Stimulated activated CD8-positive, alpha-beta memory T cell treated with anti-CD3 and anti-CD28 coated beads, Interleukin-7, amount 100 ng/mL, for 4 hours (primary cell): ENCODE measurements at places on chromosomes 1 and 21.

DNA sequence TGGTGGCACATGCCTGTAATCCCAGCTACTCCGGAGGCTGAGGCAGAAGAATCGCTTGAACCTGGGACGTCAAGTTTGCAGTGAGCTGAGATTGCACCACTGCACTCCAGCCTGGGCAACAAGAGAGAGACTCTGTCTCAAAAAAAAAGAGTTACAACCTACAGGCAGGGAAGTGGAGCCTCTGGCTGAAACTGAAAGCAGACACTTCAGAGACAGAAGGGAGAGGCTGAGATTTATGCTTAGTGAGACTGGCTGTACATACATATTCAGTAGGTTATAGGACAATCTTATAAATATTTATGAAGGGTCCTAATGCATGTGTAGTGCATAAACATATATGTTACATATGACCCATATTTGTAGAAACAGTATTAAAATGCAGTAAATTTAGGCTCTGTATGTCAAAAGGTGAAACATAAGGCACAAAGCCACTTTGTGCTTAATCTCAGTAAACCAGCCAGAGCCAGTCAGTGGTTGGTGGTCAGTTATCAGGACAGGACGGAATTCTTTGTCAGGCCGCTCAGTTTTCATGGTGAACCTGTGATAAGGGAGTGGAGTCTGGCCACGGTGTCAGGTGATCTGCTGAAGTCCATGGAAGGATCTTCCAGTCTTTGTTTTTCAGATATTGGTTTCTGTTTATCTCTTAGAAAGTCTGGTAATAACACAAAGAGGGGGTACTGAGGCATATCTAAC is 13.7 kb downstream of the RHEX start:
- DNase-seq = no peak

DNA sequence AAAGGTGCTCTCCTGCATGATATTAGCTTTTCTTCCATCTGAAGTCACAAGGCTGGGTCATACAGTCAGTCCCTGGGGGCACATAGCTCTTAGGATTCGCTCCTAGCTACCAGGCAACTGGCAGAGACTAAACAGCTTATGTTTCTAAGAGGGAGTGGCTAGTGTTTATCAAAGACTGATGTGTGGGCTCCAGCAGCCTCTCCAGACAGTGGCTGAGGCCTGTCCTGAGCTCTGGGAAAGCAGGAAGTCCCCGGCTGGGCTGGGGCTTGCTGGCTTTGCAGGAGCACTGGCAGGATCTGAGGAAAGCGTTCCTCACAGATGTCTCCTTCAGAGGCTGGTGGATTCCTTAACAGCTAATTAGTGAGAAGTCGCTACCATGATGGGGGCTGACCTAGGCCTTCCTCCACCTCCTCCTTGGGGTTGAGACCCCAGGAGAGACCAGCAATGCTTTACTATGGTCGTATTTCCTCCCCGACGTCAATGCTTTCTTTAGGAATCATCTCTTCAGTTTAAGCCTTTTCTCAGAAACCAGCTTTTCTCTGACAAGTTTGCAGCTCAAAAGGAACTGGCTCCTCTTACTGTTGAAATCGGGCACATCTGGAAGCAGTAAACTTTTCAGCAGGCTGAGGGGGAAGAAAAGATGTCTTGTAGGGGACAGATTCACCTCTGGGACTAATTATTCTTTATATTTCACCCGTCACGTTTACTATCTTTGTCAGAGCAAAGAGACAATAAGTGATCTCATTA is 33.5 kb upstream of the HHAT start:
- no peak for DNase-seq

GRCh38 chr1:186512698-186513457 is 52.0 kb upstream of the PDC start:
- DNase-seq = no peak

DNA sequence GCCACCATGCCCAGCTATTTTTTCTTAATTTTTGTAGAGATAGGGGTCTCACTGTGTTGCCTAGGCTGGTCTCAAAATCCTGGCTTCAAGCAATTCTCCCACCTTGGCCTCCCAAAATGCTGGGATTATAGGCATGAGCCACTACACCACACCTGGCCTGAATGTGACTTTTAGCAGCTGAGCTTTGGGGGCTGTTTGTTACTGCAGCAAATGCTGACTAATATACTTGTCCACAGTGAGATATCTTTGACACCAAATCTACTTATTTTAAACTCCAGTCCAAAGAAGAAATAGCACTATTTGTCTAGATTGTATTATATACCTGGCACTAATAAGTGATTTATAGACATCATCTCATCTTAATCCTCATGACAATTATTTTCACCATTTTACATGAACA is 30.5 kb downstream of the LRRC52 start:
- no peak for DNase-seq

DNA sequence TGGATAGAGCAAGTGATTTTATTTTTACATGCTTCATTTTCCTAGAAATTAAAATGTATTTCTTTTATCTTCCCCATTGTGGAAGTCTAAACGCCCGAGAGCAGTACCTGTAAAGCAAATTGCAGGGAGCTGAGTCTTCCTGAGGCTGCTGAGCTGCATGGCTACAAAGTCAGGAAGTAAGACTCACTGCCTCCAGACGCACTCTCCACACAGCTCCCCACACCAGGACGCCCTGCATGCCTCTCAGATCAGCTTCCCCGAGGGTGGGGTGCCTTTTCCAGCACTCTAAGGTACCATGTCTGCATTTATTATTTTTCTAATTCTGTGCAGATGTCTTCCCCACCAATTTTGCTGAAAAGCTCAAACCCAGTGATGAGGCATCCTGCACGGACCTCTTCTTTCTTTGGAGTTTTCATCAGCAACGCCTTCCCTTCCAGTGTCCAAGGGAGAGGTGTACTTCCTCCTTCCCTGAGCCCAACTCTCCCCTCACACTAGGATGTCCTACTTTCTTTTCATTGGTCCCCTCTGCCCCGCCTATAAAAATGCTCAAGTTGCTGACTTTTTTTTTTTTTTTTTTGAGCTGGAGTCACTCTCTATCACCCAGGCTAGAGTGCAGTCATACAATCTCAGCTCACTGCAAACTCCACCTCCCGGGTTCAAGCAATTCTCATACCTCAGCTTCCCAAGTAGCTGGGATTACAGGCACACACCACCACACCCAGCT is 114.7 kb downstream of the PCNX2 start:
- DNase-seq = no peak

DNA sequence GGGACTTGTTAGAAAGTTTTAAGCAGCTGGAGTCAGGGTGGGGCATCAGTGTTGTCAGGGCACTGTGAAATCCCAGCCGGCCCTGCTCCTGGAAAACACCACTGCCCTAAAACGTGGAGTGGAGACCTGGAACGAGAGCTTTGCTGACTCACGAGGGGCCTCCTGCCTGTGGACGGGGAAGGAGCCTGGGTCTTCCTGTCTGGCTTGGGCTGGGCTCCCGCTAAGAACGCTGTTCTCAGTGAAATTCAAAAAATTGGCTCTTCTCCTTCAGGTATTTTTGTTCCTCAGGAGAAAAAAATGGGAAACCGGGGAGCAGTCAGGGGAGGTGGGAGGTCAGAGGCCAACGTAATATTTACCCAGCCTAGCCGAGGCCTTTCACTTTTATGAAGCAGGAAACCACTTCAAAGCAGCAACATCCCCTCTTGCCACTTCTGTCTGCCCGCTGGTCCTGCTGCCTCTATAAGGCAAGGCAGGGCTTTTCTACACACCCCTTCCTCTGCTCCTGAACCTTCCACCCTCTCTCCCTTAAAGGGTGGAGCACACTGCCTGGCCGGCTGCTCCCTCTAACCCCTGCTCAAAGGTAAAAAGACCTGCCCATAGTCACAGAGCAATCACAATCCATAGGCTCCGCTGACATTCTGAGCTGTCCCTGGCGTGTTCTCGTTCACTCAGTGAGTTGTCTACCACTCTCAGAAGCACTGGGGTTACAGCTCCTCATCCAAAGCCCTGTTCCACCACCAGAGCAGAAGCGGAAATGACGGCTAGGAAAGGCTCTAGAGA is 8.0 kb downstream of the PLXNA2 start:
- DNase-seq = no peak

DNA sequence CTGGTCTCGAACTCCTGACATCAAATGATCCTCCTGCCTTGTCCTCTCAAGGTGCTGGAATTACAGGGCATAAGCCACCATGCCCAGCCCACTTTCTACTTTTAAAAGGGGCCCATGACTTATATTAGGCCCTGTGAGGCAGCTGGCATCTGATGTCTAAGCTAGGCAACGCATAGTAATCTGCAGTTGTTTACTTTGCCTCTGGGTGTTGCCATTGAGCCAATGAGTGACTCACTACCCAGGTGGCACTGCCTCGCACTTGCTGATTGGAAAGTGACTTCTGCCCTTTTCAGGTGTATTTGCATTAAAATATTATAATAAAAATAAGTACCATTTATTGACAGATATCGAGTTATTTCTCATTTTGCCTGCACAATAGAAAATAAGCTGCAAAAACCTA is 84.9 kb downstream of the KIF14 start:
- no peak for DNase-seq

DNA sequence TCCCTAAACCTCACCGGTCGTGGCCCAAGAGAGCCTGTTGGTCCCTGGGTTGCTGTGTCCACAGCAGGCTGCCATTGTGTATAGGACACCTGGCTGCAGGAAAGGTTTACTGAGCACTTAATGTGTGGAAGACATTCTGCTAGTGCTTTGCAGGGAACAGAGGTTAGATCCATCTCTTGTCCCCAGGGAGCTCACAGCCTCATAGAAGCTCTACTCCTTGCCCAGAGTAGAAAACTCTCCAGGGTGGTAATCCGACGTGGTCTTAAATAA is 16.9 kb upstream of the ALPL start:
- no peak for DNase-seq

GRCh38 chr1:210298936-210299335 is 29.8 kb upstream of the HHAT start:
- no peak for DNase-seq

DNA sequence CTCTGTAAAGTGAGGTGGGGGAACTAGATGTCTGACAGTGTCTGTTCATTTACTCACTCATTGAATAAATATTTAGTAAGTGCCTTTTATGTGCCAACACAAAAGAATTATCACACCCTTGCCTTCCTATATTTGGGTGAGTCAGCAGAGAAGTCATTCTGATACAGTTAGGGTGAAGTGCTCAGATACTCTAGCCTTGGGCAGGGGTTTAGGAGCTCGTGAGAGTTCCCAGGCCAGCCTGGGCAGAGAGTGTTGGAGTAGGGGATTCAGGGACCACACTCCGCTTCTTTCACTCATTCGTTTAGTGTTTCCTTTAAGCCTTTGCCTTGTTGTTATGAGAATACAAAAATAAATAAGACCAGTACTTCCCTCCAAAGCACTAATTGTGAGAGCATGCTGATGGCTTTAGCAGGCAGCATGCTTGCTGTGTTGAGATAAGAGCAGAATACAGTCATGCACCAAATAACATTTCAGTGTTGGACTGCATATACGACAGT is 83.9 kb downstream of the DYRK1A start:
- DNase-seq = no peak
